NCI-H510A (cell line): ENCODE measurements at places on chromosomes 6 and 20.

DNA sequence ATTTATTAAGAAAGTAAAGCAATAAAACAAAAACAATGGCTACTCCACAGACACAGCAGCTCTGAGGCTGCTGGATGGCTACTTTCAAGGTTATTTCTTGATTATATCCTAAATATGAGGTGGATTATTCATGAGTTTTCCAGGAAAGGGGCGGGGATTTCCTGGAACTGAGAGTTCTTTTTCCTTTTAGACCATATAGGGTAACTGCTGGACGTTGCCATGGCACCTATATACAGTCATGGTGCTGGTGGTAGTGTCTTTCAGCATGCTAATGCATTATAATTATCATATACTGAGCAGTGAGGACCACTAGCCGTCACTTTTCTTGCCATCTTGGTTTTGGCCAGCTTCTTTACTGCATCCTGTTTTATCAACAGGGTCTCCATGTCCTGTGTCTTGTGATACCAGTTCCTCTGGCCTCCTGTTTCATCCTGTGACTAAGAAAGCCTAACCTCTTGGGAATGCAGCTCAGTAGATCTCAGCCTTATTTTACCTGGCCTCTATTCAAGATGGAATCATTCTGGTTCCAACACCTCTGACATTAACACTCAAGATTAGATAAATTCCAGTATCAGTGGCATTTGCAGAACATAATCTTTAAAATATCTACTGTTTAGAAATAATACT lies 32.3 kb upstream of the TRDN start:
- no peak for DNase-seq

GRCh38 chr6:20712011-20712410 lies 177.8 kb downstream of the CDKAL1 start:
- DNase-seq = no peak

DNA sequence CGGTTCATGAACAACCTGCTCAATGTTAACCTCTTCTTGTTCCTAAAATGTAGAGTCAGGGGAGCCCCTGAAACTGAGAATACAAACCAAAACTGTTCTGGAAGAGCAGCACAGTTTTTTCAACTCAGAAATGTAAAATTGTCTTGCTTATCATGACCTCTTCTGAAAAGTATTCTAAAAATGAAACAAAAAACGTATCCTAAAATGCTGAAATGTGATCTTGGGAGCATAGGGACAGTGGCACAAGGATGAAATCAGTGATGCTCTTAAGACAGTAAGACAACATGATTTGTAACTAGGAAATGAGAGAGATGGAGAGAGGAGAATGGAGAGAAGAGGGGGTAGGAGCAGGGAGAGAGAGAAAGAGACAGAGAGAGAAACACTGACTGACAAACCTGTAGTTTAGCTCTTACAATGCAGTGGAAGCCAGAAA lies 27.5 kb downstream of the NCOA7 start:
- DNase-seq = no peak

DNA sequence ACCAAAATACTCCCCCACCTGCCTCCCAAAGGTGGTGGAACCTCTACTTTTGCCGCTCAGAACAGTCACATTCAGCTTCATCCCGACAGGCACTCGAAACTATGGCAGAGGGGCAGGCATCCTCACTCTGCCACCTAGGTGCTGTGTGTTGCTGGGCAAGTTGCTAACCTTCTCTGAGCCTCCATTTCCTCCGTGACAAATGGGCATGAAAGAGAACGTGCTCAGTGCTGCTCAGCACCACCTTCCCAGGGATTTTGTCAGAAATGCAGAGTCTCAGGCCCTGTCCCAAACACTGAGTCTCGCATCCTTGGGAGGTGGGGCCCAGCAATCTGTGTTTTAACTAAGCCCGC lies 18.1 kb downstream of the ANKRD60 start:
- DNase-seq = no peak

- DNase-seq = no peak
These were observed 33.1 kb upstream of the NOP56 start for GRCh38 chr20:2619337-2619736.

DNA sequence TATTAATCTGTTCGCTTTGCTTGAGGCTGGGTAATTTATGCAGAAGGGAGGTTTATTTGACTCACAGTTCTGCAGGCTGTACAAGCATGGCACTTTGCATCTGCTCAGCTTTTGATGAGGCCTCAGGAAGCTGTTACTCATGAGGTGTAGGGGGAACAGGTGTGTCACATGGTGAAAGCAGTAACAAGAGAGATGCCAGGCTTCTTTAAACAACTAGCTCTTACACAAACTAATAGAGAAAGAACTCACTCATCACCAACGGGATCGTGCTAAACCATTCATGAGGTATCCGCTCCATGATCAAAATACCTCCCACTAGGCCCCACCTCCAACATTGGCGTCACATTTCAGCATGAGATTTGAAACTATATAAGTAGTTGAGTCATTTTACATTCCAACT lies 34.4 kb upstream of the GCLC start:
- DNase-seq = no peak

GRCh38 chr6:97052896-97053295 lies 128.4 kb downstream of the KLHL32 start:
- no peak for DNase-seq

- DNase-seq = no peak
These were observed 279.5 kb upstream of the RNF217 start for GRCh38 chr6:124682751-124683150.

- DNase-seq = no peak
These were observed 48.1 kb upstream of the MC3R start for GRCh38 chr20:56200456-56200855.

- DNase-seq = no peak
These were observed 121.4 kb downstream of the BMP2 start for GRCh38 chr20:6888736-6889395.

DNA sequence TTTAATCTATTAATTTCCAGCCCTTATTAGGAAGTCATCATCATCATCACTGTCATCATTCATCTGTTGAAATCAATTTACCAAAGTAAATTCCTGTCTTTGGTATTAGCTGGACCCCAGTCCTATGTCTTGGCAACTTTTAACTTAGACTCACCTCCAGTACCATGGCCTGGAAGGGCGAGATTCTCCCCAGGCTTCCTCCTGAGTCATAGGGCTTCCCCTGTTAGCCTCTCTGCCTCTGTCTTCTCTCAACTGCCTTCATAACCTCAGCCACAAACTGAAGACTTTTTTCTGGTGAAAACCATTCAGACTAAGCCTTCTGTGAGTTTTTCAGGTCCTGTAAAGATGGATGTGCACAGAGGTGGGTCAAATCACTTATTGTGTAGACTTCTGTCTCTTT lies 95.0 kb downstream of the NKAIN2 start:
- no peak for DNase-seq

DNA sequence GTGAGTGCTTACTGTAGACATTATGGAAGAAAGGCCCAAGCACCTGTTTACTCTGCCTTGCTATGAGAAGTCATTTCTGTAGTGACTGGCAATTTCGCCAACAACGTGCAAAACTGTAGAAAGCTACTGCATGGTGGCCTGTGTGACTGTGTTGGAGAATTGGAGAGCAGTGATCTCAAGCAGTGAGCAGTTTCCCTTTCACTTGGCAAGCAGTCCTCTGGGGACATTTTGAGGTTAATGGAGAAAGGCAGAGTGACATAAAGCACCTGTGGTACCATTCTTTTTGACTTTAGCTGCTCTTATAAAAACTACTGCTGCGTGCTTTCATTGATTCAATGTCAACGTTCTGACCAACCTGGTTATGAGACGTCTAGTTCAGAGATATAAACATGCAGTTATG lies 382.6 kb upstream of the JAG1 start:
- no peak for DNase-seq

GRCh38 chr20:39835130-39835842 lies 853.8 kb downstream of the MAFB start:
- no peak for DNase-seq

DNA sequence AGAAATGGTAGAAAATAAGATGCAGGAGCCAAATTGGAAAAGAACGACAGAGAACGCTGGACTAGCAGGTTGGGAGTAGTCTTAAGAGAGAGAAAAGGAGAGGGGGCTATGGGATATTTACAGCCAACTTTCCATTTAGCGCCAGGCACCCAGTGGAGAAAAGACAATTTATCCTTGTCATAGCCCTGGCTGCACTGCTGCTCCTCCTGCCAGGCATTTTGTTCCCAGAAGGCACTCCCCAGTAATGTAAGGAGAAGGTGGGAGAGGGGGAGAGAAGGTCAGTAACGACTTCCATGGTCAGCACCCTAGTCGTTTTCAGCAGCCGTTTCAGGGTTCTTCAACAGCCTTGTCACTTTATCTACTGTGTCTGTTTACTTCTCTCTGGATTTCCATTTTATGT lies 159.0 kb downstream of the TRMT11 start:
- no peak for DNase-seq

GRCh38 chr20:48002517-48002970 lies 217.3 kb upstream of the SULF2 start:
- DNase-seq = no peak

- DNase-seq = no peak
These were observed 61.9 kb upstream of the HBS1L start for GRCh38 chr6:135116571-135116970.

DNA sequence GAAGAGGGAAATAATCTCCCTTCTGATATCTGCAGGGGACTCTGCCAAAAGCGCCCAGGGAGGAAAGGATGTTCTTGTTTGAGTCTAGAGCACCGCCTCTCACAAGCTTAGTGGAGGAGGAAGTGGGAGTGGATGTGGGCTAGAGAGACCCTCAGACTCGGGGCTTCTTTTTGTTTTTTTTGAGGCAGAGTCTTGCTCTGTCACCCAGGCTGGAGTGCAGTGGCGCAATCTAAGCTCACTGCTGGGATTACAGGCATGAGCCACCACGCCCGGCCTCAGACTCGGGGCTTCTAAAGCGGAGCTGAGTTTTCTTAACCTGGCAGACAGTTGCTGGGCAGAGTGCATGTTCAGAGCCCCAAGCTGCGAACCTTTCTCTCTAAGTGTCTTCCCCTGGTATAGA lies 310.8 kb downstream of the BMP7 start:
- no peak for DNase-seq

DNA sequence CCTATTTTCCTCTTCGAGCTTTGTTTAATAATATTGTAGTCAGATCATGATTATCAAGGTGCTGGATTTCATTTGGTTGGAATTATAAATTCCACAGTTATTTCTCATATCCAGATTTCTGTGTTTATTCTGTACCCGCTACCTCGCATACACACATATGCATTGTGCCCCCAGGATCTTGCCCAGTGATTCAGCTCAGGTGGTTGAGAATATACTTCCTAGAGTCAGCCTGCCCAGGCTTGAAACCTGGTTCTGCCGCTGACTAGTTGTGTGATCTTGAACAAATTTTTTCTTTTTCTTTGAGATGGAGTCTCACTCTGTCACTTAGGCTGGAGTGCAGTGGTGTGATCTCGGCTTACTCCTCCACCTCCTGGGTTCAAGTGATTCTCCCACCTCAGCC lies 14.7 kb downstream of the GINM1 start:
- no peak for DNase-seq

DNA sequence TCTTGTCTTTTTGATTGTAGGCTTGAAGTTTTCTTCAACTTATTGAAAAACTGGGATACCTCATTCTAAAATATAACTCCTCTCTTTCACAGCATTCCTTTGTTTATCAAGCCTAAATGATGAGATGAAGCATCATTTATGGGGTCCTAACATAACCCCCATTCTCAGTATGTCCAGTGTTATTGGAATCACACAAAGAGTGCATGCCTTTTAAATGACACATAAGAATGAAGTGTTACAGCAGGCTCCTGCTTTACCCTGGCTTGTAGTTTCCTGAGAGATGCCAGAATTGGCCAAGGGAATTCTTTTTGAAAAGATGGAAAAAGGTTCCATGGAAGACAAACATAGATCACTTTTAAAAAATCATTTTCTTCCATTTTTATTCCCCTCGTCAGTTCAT lies 502.4 kb downstream of the BCKDHB start:
- DNase-seq = no peak

- DNase-seq = no peak
These were observed 69.4 kb downstream of the CDH4 start for GRCh38 chr20:61321481-61321880.

- no peak for DNase-seq
These were observed 2.8 kb downstream of the BCL2L1 start for GRCh38 chr20:31719644-31720485.

GRCh38 chr6:45663251-45664221 lies 285.8 kb upstream of the SUPT3H start:
- no peak for DNase-seq

DNA sequence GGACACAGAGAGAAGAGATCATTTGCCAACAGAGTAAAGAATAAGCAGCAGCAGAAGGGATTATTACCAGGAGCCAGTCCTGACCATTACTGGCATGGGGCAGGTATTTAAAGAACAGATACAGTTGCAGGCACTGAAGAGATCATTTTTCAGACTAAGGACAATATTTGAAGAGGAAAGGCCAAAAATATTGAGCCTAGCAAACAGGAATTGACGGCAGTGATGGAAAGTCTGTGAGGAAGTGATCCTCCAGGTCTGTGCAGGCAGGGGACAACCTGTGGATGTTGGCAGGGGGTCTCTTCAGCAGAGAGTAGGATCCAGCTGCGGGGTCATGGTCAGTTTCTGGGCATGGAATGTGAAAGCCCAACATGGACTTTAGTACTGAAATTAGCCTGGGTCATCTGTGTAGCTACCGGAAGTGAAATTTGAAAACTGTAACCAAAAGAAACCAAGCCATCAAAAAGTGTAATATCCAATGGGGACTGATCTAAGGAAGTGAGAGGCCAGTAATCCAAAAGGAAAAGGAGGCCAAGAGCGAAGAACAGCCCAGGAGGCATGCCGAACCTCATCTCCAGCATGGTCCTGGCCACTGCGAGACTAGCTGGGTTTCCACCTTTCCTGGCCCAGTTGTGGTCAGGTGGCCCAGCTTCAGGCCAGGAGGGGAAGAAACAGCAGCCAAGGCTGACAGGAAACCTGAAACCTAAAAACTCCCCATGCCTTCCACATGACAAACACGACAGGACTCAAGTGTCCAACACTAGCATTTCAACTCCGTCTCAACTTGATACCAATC lies 115.1 kb upstream of the TNFAIP3 start:
- no peak for DNase-seq

DNA sequence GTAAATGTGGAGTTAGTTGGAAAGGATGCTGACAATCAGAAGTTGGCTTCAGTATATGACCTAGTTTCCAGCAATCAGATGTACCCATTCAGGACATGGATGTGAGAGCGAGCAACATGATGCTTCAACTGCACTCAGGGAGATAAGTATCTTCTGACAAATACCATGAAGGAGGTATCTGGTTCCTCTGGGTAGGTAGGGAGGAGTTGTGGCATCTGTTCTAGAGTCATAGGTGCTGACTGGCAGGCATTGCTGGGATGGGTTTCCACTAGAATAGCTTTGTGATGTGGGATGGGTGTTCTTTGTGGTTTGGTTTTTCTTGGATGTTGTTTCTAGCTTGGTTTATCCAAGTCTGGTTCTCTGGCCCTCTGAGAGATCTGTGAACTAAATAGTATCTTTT lies 3.9 kb upstream of the REV3L start:
- no peak for DNase-seq

DNA sequence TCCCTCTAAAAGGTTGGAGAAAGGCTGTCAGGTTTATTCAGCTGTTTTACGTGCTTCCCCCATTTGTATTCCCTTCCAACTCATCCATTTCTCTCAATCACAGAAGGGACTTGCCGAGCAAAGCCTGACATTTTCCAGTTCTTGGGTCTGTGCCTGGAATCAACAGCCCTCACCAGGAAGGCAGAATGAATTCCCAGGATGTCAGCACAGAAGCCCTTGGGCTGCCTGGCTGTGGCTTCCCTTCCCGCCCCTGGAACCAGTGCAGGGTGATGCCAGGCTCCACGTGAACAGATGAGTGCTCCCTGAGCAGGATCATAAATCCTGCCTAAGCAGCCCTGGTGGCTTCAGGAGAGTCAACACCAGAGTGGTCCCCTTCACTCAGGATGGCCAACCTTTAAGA lies 86.1 kb upstream of the CD83 start:
- DNase-seq = no peak

GRCh38 chr6:28425944-28426541 lies 17.2 kb downstream of the ZSCAN23 start:
- no peak for DNase-seq
